ENCODE measurements at places on chromosomes 13 and 19.

DNA sequence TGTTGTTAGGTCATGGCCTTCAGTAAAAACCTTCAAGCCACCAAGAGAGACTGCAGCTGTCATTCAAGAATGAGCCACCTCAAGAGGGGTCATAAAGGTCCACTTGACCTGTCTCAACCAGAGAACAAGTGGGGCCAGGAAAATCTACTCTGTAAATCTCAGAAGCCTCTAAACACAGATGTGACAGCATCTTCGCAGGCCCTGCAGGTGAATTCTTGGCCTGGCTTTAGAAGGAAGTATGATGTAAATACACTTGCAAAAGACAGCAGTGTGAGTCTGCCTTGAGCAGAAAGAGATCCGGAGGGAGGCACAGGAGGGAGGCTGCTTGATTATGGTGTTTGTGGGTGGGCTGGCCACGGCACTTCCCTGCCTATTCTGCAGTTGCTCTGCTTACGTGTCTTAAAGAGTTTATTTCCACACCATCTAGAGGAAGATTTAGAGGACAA, 1082.9 kb downstream of the UQCRFS1 start:
- peak; percentile 51 for DNase-seq

DNA sequence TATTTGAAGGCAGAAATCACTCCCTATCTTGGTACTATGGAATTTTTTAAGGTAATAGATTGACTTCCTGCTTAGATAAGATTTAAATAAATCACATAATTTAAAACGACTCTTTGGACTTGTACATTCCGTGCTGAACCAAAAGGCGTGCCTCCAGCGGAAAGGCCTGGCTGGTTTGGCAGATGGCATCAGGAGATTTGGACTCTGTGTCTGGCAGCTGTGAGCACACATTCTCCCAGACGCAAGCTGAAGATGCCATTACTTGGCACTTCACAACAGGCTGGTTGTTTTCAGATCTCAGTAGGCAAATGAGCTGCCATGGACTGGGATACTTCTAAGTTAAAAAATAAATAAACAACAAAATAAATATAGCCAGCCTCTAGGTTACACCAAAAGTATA, 104.5 kb upstream of the SLC15A1 start:
- DNase-seq, result no peak

GRCh38 chr13:111131048-111131447, 15.9 kb downstream of the ARHGEF7 start:
- no peak for DNase-seq

GRCh38 chr19:16654140-16654539, 5.8 kb downstream of the SMIM7 start:
- DNase-seq, result no peak

GRCh38 chr13:79112016-79112415, 294.0 kb downstream of the RBM26 start:
- no peak for DNase-seq

- no peak for DNase-seq
These were observed 530.9 kb downstream of the MYO16 start for GRCh38 chr13:109160357-109160756.

- no peak for DNase-seq
These were observed 16.9 kb downstream of the TJP3 start for GRCh38 chr19:3725121-3725520.

- DNase-seq, result no peak
These were observed at the start of gene KLK7 for GRCh38 chr19:50983625-50984292. Gene KLK7, minus strand, starts transcription at chr19:50983917. Its CDS starts 1,518 bp downstream, at chr19:50982399.

DNA sequence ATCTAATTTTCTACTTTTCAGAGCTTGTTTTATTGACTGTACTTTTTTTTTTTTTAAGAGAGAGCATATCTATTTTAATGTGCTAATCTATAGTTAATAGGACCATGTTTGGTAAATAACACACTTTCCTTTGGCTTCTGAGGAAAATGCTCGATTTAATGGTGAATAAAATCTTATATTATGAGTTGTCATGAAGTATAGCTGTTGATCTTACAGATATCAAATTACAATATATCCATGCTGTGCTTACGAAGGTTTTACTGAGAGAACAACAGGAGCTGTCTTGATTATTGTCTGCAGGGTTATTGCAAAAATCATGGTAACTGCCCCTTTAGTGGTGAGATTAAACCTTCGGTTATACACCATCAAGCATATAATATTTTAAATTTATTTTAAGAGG, 29.6 kb downstream of the URI1 start:
- no peak for DNase-seq

- DNase-seq, result no peak
These were observed 15.7 kb upstream of the CCDC169 start for GRCh38 chr13:36313047-36313969.

DNA sequence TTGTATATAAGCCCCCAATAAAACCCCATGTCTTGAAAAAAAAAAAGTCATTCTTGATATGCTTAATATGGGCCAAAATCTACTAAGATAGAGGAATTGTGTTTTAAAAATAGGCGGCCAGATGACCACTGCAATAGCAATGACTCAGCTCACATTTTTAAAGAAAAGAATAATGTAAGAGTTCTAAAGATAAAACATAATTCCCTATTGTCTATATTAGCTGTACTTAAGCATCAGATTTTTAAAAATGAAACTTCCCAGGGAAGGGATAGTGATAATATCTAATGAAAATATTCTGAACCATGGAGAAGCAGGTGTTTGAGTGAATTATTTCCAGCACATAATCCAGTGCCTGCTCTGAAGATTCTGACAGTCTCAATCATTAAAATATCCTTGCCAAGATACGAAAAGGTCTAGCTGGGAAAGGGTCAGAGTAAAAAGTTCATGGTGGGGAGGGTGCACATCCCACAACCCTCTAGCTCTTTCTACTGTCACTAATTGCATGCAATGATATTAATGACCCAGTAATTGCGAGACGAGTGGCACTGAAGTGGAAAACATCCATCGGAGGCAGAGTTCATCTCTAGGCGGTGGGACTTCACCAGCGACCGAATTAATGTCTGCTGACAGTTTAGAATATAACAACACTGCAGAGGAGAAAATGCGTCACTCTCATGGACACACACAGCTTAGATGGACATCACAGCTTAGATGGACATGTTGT, 31.6 kb downstream of the EFNB2 start:
- no peak for DNase-seq

- DNase-seq, result no peak
These were observed 227.5 kb upstream of the STARD13 start for GRCh38 chr13:33512880-33513554.

DNA sequence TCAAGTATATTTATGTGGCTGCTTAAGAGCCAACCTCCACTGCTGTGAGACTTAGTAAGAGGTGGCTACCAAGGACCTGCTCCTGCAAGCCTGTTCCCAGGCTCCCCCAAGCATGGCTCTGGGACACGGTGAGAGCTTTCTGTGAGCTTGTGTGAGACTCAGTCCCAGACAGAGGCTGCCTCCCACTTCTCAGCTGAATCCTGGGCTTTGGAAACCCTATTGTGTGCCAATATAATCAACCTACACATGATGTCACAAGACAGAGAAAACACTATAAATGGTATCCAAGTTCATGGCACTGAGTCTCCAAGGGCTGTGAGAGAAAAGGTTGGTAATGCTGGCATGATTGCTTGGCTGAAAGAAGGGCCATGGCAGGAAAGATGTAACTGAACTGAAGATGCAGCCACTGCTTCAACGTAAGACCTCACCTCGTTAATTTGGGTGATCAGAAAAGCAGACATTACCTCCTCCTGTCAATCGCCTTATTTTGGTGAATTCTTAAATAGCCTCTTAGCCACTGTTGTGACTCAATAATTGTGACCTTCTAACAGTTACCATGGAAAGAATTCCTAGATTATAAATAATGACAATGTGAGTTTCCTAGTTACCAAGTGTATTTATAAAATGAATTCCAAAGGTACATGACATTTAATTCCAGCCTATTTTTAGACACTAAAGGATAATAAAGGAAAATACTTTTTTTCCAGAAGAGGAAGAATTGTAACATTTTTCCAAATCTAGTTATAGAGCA, 332.0 kb downstream of the IRS2 start:
- DNase-seq, result no peak

- no peak for DNase-seq
These were observed 1276.5 kb upstream of the MIR17HG start for GRCh38 chr13:90070837-90071525.

- no peak for DNase-seq
These were observed 731.0 kb downstream of the SLITRK1 start for GRCh38 chr13:83151308-83151660.

GRCh38 chr19:18484992-18485391, 36.9 kb downstream of the ELL start:
- DNase-seq, result no peak

DNA sequence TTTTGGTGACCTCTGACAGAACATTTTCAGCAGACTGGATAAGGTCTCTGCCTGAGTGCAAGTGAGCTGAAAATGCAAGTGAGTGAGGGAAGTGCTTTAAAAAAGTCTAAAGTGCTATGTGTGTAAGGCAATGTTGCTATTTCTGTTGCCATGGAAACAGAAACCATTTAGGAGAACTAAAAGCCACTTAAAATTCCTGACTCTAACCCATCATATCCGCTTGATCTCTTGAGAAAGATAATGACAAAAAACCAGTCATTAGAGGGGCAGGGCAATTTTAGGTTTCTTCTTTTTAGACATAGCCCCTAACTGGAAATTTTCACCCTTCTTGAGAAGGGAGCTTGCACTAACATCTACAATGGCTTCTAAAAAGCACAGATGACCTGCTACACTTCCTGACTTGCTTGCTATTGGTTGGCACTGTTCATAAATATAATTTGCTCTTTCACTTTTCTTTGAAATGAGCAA, at the start of gene CYSLTR2:
TSS of gene CYSLTR2 (plus strand) at position 458 of the 468 bp plus-strand sequence. CDS start 52,889 bp downstream, outside the sequence.
- DNase-seq, result no peak

GRCh38 chr13:110915874-110916206, 971 bp upstream of the ANKRD10 start:
- DNase-seq, result no peak

DNA sequence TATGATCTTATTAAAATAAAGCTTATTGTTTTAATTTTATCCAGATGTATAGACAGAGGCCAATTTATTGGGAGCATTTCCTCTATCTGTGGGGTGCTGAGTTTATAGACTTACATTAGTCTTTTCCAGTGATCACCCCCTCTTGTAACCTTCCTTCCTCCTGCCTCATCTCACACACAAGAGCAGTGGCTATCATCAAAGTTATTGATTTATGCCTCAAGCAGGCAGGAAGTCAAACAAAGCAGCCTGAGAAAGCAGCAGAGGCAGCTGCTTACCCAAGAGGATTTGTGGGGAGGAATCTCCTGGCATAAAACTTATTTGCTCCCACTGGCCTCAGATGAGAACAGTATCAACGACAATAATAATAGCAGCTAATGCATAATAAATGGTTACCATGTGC, 26.3 kb upstream of the DCLK1 start:
- no peak for DNase-seq

- DNase-seq, result no peak
These were observed 607.6 kb downstream of the PCDH17 start for GRCh38 chr13:58238972-58239773.

- no peak for DNase-seq
These were observed 16.9 kb upstream of the CYP2S1 start for GRCh38 chr19:41175801-41176777.

GRCh38 chr13:106744516-106744915, 176.6 kb upstream of the ARGLU1 start:
- no peak for DNase-seq
